Stimulated activated CD8-positive, alpha-beta memory T cell treated with anti-CD3 and anti-CD28 coated beads, Interleukin-7, amount 100 ng/mL, for 48 hours (primary cell): ENCODE measurements at places on chromosomes 12 and 14.

DNA sequence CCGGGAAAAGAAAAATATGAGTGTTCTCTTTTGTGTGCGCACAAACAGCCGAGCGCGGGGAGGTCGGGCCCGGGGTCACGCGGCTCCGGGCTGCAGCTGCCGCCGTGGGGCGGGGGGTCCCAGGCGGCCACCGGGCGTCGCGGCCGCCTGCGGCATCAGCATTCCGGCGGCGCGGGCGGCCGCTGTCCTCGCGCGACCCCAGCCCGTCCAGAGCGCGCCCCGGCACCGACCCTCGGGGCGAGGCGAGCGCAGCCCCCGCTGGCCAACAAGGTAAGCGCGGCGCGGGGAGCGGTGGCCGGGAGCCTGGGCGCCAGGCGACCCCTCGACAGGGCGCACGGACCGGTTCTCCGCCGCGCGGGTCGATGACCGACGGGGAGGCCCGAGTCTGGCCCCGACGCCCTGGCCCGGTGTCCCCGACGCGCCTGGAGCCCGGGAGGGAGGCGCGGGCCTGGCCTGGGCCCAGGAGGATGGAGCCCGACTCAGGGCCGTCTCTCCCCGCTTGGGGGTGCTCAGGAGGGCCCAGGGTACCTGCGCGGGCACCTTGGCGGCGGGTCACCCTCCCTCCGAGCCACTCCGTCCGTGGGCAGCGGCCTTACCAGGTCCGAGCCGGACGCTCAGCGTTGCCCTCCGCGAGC lies 103.9 kb upstream of the DIO3 start:
- DNase-seq = no peak

GRCh38 chr12:74586251-74586650 lies 48.6 kb downstream of the ATXN7L3B start:
- DNase-seq = no peak

DNA sequence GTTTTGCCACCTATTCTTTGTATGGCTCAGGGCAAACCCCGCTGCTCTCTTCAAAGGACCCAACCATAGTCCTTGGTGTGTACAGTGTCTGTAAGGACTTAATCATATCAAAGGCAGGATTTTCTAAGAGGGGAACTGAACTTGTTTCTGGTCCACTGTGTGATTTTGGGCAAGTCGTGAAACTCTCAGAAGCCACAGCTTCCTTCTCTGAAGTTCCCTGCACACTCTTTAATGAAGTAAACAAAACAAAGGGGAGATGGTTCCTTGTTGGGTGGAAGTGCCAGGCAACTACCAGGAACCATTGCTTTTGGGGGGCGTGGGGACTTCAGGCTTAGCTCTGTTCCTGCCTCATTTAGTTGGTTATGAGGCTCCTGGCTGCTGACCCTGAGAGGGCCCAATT lies 152.4 kb downstream of the VRK1 start:
- no peak for DNase-seq

DNA sequence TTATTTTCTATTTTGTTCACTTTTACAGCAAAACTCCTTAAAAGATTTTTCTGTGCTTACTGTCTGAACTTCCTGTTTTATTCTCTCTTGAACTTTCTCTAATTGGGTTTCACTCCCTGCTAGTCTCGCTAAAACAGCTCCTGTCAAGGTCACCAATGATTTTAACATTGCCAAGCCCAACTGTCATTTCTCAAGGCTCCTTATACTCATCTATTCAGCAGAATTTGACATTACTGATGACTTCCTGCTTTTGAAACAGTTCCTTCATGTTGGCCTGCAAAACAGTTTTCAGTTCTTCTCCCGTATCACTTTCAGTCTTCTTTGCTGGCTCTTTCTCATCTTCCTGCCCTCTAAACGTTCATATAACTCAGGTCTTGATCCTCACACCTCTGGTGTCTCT lies 268.5 kb upstream of the USP15 start:
- no peak for DNase-seq

DNA sequence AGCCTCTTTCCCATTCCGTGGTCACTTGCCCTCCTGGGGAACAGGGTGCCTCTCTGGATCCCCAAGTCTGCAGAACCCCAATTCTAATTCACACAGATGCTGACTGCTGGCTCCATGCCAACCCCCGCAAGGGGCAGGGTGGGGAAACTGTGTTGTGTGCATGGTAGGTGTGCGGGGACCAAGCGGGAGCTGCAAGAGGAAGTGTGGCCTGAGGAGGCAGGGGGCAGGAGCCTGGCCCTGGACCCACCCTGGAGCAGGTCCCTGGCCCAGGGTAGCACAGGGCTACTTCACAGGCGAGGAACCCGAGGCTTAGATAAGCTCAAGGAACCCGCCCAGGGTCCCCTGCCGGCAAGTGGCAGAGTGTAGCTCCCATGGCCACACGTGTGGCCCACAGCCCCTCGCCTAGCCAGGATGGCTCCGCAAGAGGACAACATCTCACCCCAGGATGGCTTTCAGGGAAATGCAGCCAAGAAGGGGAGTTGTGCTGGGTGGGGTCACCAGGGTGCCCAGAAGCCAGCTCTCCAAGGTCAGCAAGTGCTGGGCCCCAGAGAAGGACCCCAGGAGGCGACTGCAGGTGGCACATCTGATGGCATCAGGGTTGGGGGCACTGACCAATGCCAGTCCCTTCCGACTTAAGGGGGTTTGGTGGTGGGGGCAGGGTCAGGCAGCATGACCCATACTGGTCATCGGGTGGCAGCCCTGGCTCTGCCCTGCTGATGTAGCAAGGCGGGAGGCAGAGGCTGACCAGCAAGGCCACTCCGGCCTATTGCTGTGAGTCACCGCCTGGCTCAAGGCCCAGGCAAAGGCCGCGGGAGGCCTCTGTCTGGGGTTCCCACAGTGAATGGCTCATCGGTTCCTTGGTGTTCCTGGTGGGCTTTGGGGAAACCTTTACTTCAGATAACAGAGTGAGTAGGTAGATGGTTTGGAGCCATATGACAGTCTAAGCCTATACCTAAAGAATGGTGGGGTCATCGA lies 37.3 kb upstream of the EML1 start:
- no peak for DNase-seq

DNA sequence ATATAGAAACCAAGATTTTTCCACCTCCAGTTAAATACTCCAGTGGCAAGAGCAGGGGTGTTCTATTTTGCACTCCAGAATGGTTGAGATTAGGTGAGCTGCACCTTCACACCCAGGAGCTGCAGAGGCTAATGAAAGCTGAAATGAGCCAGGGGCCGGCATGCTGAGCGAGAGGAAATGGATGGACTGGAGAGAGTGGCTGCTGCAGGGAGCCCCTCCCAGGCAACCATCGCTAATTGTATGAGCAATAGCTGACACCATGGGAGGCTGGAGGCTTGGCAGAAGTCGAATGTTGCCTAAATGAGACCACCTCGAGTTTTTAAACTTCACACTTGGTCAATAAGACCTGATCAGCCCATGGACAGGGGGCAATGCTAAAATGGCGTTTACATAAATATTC lies 301.8 kb upstream of the TMPO start:
- DNase-seq = no peak

GRCh38 chr14:101253948-101254347 lies 307.3 kb upstream of the DIO3 start:
- no peak for DNase-seq

GRCh38 chr14:44995196-44995595 lies 33.2 kb downstream of the TOGARAM1 start:
- DNase-seq = no peak

DNA sequence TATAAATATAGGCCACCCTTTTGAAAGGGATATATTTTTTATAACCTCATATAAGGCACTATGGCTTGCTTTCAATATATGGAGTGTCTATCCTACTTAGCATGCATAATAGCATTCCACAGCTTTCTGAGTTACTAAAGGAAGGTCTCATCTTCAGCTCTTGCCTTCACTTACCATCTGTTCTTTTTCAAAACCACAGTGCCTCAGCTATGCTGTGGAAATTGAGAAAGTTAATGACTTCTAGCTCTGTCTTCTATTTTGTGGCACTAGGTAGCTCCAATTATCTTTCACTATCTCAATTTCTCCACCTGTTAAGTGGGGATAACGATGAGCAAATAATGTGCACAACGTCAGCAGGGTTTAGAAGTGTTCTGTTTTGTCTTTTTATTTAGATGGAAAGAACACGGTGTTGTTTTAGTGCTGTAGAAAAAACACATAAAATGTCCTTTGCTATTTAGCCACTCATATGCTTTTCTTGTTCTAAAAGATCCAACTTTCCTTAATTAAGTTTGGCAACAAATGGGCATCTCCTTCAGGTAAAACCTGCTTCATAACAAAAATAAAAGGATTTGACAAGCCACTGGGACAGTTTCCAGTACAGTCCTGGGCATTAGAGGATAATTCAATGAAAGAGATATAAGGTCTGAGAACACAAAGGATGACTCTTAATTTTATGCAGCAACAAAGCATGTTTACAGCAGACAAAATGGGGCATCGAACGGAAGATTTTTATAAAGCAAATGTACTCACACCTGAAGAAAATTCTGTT lies 462.0 kb upstream of the SYT1 start:
- no peak for DNase-seq

- DNase-seq = no peak
These were observed 590.5 kb upstream of the ATP2B1 start for GRCh38 chr12:90299121-90299520.

GRCh38 chr12:111616177-111616623 lies 17.1 kb upstream of the ATXN2 start:
- no peak for DNase-seq

- no peak for DNase-seq
These were observed 79.4 kb upstream of the GZMB start for GRCh38 chr14:24713404-24713803.

- DNase-seq = peak; percentile 26
These were observed at the start of gene SMAGP for GRCh38 chr12:51270067-51270950. TSS of gene SMAGP (minus strand) at chr12:51270415. CDS start at chr12:51269278, 1,137 bp downstream.

DNA sequence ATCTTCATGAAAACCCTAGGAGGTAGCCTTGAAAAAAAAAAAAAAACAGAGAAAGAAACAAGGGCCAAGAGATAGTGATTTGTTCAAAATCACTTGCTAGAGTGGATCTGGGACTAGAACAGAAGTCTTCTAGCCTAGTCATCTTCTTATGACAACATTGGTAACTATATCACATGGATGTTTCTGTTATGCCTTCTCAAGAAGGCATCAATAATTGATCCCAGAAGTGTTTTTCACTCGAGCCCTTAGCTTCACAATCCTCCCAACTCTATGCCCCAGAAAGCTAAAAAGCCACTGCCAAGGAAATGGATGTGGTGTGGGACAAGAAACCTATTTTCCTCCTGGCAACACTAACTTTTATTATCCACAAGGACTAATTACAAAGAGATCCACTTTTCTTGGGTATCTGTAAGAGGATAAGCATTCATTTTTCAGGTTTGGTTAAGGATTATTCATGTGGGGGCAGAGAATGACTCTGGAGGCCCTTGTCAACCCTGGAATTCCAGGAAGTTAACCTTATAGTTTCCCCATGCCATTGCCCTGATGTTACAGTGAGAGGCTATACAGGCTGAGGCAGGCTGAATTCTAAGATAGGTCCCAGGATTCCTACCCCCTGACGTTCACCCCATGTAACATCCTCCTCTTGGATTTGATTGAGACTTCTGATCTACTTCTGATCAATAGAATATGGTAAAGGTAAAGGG lies 67.7 kb upstream of the CPM start:
- no peak for DNase-seq

DNA sequence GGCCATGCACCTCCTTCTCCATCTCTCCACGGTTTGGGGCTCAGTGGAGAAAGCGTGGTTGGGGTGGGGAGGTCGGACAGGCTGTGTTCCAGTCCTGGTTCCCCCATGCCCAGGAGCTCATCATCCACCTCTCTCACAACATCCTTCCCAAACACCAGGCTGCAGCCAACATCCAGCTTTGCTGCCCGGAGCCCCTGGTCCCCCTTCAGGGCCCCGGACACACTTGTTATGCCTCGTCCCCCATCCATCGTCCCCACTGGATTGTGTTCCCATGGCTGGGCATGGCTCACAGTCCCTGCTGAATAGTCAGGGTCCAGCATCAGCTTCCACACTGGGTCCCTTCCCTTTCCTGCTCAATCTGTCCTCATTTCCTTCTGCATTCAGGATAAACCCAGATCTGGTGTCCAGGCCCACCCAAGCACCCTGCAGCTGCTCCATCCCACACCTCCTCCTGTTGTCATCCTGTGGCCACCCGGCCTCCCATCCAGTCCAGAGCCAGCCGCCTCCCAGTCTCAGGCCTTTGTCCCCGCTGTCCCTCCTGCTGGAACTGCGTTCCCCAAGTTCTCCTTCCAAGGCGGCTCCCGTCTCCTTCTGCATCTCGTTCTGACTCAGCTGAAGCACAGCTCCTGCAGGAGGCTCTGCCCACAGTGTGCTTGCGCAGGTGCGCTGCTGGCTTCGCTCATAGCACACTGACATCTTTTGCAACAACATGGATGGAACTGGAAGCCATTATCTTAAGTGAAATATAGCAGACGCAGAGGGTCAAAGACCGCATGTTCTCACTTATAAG lies 211.4 kb upstream of the RTL1 start:
- DNase-seq = no peak

DNA sequence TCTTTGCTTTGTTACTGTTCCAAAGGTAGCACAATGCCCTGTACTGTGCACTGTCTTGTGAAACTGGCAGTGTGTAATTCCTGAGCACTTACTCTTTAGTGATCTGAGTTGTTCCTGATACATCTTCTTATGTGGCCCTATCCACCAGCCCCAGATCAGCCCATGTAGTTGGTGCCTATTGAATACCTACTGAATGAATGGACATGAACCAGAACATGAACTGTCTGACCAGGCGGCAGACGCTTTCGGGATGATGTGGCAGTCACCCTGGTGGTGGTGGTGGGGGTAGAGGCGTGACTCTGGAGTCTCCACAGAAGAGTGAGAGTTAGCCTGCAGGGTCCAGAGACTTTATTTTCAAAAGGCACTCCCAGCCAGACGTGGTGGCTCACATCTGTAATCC lies 46.6 kb upstream of the PAPOLA start:
- DNase-seq = no peak

DNA sequence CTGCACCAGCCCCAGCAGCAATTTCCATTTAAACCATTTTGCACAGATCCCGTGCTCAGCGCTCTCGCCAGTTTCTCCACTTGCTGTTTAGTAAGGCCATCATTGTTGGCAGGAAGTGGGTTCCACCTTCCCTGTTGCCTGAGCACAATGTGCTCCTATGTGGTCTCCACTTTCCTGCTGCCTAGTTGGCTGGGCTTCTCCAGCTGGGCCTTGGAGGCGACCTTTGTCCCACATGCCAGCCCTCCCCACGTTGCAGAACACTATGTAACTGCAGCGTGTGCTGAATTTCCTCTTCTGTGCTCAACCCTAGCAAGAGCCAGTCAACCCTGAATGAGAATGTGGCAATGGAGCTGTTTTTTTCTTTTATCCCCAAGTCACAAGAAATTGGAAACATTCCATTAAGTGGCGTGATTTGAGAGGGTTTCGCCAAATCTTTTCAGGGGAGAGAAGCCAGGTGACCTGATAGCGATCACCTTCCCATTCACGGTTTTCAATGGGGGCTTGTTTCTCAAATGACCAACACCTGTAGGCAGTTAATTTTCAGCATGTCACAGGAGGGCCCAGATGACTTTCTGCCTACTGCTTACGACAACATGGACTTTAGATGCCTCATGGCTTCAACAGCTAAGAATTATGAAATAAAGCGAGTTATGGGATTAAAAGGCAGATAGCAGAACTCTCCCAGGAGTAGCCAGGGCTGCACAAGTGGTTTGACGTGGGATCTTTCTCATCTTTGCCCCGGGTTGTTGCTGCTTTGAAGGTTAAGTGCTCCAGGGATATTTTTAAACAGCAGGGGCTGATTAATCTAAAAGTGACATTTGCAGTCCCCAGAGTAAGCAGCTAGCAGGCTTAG lies at the start of gene ACACB:
Gene ACACB (plus strand): TSS at position 830 of the 853 bp plus-strand sequence. CDS start 22,819 bp downstream, outside the sequence.
- DNase-seq = no peak
